Small intestine (tissue), 16 donors: ENCODE measurements at places on chromosomes 4 and X.

GRCh38 chr4:74109870-74110605 lies 11.0 kb upstream of the CXCL2 start:
- peak; percentile 51 for DNase-seq

DNA sequence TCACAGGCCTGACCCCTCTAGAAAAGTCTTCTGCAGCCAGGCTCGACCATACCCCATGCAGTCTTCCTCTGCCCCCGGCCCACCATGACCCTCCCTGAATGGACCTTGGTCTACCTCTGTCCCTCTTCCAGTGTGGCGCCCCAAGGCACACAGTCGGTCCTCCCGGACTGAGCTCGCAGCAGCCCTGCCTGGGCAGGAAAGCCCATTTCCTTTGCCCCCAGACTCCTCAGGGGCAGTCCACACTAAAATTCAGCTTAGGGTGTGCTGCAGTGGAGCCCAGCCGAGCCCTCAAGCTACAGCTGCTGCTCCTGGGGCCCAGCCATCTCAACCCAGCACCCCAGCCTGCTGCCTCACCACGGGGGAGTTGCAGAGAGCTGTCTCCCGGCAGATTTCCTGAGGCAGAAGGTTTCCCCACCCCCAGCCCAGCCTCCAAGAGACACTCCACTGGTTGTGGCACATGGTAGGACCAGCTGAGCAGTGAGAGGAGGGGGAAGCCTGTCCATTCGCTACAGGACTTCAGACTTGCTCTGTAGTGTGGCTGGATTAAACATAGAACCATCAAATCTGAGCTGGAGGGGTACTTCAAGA lies 37.5 kb upstream of the IQSEC2 start:
- no peak for DNase-seq

GRCh38 chr4:143375326-143376073 lies 38.8 kb downstream of the GAB1 start:
- no peak for DNase-seq

DNA sequence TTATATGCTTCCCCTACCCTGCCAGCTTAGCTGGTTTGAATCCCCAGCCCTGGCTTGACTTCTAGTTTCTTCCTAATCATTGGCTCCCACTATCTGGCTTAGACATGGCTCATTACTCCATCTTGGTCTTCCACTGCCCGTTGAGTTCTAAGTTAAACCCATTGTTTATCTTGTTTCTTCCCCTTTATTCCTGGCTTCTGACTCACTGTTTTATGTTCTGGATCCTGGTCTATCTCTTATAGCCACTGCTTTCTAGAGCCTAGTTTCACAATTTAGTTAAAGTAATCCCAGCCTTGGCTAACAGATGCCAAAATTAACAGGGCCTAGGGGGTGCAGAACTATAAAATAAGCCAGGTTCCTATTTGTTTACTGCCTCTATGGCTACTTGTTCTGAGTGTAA lies 120.9 kb downstream of the ARHGEF9 start:
- DNase-seq, result no peak

GRCh38 chr4:518569-519083 lies 19.6 kb downstream of the PIGG start:
- no peak for DNase-seq

- DNase-seq, result no peak
Measured at GRCh38 chr4:67204441-67204840, 340.9 kb downstream of the CENPC start.

DNA sequence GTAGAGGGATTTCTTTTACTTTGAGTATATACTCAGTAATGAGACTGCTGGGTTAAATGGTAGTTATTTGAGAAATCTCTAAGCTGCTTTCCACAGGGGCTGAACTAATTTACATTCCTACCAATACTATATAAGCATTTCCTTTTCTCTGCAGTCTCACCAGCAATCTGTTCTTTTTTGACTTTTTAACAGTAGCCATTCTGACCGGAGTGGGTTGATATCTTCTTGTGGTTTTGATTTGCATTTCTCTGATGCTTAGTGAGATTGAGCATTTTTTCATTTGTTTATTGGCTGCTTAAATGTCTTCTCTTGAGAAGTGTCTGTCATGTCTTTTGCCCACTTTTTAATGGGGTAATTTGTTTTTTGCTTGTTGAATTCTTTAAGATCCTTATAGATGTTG lies 43.3 kb downstream of the SPCS3 start:
- no peak for DNase-seq

- no peak for DNase-seq
Measured at GRCh38 chrX:38103857-38104812, 97.8 kb downstream of the SYTL5 start.
